Stimulated activated CD4-positive, alpha-beta T cell treated with anti-CD3 and anti-CD28 coated beads, Interleukin-2, amount 100 ng/mL, for 24 hours (primary cell): ENCODE measurements at places on chromosomes 2 and 18.

DNA sequence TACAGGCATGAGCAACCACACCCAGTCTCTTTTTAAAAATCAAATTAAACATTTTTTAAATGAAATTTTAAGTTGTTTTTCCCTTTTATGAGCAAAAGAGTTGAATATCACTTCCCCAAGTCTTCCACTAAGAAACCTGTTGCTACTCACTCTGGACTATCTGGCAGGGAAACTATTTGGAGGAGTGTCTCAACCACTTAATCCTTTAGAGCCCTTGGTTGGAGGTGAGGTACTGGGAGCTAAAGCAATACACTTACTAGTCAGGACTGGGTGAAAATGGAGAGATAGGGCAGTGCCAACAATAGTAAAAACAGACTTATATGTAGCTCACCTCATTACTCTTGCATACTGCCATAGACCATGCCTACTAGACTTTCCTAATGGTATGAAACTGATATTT lies 135.5 kb downstream of the RND3 start:
- DNase-seq: no peak

DNA sequence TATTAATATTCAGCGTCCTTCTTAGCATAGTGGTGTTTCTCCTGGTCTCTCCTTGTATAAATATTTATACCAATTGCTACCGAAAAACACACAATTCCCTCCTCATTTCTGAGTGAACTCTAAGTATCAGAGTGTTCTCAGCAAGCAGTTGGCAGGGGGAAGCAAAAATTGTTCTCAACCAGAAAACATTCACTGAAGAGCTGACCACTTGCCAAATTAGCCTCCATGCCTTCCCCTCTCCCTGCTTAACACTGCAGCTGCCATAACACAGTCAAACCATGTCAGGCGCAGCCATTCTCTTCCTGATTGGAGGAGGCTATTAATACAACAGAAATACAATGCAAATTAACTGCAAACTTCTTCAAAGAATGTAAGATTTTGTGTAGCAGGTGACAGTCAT lies 105.0 kb downstream of the COL6A3 start:
- no peak for DNase-seq

- no peak for DNase-seq
Measured at GRCh38 chr2:69926849-69927515, 12.1 kb downstream of the MXD1 start.

- DNase-seq: no peak
Measured at GRCh38 chr2:104871649-104871971, 17.7 kb downstream of the POU3F3 start.

GRCh38 chr2:112488201-112488600 lies 6.2 kb downstream of the TTL start:
- DNase-seq: no peak

DNA sequence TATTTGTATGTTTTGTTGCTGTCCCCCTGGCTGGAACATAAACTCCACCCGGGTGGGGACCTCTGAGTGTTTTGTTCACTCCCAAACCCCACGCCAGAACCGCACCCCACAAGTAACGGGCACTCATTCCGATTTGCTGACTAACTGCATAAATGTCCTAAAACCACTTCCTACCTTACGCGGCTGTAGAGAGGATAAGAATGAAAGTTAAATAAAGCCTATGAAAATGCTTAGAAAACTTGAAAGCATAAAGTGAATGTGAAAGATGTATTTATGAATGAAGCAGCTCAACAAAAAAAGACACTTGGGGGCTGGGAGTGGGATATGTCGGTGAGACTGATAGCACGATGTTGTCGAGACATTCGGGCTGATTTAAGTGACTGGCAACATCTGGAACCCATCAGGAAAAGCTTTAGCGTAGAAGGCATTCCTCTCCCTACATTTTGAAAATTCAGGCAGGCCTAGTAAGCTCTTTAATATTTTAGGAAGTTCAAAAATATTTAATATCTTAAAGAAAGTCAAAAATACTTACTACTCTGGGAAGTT lies 206.7 kb downstream of the SH3RF3 start:
- no peak for DNase-seq

- no peak for DNase-seq
Measured at GRCh38 chr18:77114415-77115191, 18.0 kb downstream of the MBP start.

DNA sequence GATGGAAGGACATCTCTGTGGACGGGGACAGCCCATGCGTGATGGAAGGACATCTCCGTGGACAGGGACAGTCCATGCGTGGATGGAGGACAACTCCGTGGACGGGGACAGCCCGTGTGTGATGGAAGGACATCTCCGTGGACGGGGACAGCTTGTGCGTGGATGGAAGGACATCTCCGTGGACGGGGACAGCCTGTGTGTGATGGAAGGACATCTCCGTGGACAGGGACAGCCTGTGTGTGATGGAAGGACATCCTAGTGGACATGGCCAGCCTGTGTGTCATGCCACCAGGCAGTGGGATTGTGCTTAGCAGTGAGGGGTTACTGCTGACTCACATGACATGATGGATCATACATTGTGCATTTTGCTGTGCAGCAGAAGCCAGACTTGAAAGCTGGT lies 30.0 kb upstream of the NFATC1 start:
- DNase-seq: no peak

- DNase-seq: no peak
Measured at GRCh38 chr18:3649633-3650426, 199.9 kb downstream of the TGIF1 start.

GRCh38 chr2:153971250-153971649 lies 99.5 kb downstream of the GALNT13 start:
- DNase-seq: no peak

GRCh38 chr2:218082586-218083351 lies 13.7 kb downstream of the RUFY4 start:
- DNase-seq: no peak

DNA sequence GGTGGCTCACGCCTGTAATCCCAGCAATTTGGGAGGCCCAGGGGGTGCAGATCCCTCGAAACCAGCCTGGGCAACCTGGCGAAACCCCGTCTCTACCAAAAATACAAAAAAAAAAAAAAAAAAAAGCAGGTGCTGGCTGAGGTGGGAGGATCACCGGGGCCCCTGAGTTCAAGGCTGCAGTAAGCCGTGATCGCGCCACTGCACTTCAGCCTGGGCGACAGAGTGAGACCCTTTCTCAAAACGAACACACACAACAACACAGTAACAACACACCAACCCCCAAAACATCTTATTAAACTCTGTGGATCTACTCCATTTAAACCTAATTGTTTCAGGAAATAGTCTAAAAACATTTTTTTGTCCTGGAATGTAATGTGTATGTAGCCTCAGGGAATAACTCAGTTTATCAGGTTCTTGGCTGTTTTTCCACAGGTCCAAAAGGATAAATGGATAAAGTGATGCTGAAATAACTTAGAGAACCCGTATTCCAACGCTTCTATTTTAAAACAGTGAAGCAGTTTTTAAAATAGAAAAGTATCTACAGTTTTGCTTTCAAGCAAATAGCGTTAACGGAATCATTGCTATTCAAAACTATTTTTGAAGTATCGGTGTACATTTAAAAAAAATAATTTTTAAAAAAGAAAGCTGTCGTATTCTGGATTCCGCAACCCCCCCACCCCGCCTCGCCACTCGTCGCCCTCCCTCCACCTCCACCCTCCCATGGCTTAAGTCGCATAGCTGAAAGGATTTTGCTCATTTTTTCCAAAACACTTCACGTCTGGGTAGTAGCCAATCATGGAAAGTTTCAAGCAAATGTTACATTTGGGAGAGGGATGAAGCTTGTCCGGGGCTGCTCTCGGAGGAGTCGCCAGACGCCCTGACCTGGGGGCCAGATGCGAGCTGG lies 895 bp upstream of the GLS start:
- peak; percentile 48 for DNase-seq

- no peak for DNase-seq
Measured at GRCh38 chr2:45008296-45009129, 739 bp downstream of the SIX2 start.
